ENCODE measurements at places on chromosomes 16 and 17. TPM values are rescaled to one million over a fixed set of nuclear protein-coding genes. Genes with fewer than 3 reads are reported as not detected.

The SLFN12 gene
- 13.5 TPM for total RNA-seq

The CES4A gene
- total RNA-seq: 5.0 TPM

The XAF1 gene
- total RNA-seq: 33.4 TPM

The CCDC200 gene
- total RNA-seq: not detected

The CCL17 gene
- not detected for total RNA-seq

The NT5C gene
- total RNA-seq: 51.9 TPM

The MFAP4 gene
- 6.8 TPM for total RNA-seq

The TBC1D3E gene
- total RNA-seq: not detected

The BCL6B gene
- total RNA-seq: 0.13 TPM

The NPB gene
- total RNA-seq: 0.13 TPM

The VAT1L gene
- total RNA-seq: under 0.01 TPM

The CCL4 gene
- total RNA-seq: not detected

The GAS7 gene
- 15.8 TPM for total RNA-seq

The EPX gene
- not detected for total RNA-seq

The GPR139 gene
- not detected for total RNA-seq

The KRT12 gene
- not detected for total RNA-seq

The AIPL1 gene
- total RNA-seq: 0.13 TPM

Measured in articular chondrocyte of knee joint (primary cell).